SJSA1 (cell line): ENCODE measurements at places on chromosomes 11 and 22. TPM values are rescaled to one million over a fixed set of nuclear protein-coding genes. Genes with fewer than 3 reads are reported as not detected.

The ADSL gene
- total RNA-seq: 122 and 201 TPM in 2 replicates

The KRTAP5-7 gene
- total RNA-seq: not detected in 2 replicates

The CCDC89 gene
- 0.26 TPM in 1 of 2 replicates, not detected in the other for total RNA-seq

The SCGB1C1 gene
- not detected in 2 replicates for total RNA-seq

The IFT27 gene
- 22.6 and 33.4 TPM in 2 replicates for total RNA-seq

The FEN1 gene
- 181 and 185 TPM in 2 replicates for total RNA-seq

The KRTAP5-10 gene
- not detected in 2 replicates for total RNA-seq

The PDXP gene
- 47.1 and 47.7 TPM in 2 replicates for total RNA-seq

The HPX gene
- total RNA-seq: 0.32 TPM in 1 of 2 replicates, not detected in the other

The OR10A2 gene
- not detected in 2 replicates for total RNA-seq

The SCUBE2 gene
- not detected in 2 replicates for total RNA-seq

The BANF1 gene
- total RNA-seq: 116 and 140 TPM in 2 replicates

The SCGB1A1 gene
- total RNA-seq: not detected in 2 replicates

The OR5T1 gene
- total RNA-seq: not detected in 2 replicates

The SYCE3 gene
- total RNA-seq: not detected in 2 replicates
